ENCODE measurements at places on chromosomes 7 and 10.

GRCh38 chr10:14032406-14032998 is 298.2 kb downstream of the FRMD4A start:
- DNase-seq, result no peak

DNA sequence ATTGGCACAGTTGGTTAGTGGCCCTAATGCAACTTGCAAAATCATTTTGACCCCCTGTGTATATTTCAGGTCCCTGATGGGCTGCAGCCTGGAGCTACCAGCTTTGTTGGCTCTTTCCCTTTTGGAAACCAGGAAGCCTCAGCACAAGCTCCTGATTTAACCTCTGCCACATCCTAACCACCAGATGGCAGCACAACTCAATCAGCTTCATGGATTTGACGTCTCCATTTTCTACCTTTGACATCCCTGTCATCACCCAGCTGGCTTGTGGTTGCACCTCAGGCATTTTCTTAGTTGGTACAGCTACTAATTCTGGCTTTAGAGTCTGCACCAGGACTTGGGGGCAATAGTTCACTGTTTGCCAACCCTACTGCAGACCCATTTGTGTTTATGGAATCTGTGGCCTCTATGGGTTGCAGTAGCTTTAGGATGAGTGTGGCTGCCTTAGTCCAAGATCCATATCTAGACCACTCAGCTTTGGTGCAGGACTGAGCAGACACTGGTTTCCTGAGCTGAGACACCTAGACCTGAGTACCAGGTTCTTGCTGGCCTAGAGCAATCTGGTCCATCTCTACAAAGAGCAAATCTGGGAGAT is 456.2 kb downstream of the REEP3 start:
- peak; percentile 16 for DNase-seq

- no peak for DNase-seq
These were observed 10.0 kb downstream of the TMEM120A start for GRCh38 chr7:75984130-75985008.

GRCh38 chr10:103193107-103193819 is at the start of gene NT5C2:
Gene NT5C2, minus strand, starts transcription at chr10:103193272. Its CDS starts 18,314 bp downstream, at chr10:103174958.
- peak; percentile 69 for DNase-seq

DNA sequence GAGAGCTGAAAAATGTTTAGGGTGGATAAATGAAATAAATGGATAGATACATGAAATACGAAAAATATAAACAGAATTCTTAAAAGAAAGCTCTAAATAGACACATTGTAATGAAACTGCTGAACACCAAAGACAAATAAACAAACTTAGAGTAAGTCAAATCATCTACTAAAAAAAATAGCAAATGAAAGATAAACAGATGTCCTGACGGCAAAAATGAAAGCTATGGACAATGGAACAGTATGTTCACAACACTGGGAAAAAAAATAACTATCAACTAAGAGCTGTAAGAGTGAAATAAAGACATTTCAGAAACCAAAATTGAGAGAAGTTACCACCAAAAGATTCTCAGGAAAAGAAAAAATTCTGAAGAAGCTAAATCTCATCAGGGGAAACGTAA is 106.1 kb downstream of the SGMS1 start:
- no peak for DNase-seq

- peak; percentile 76 for DNase-seq
These were observed 18.0 kb downstream of the RNLS start for GRCh38 chr10:88565072-88565471.

GRCh38 chr7:149866779-149867447 is 6.9 kb upstream of the ATP6V0E2 start:
- DNase-seq, result peak; percentile 24

GRCh38 chr10:77392851-77393250 is 244.8 kb downstream of the KCNMA1 start:
- peak; percentile 96 for DNase-seq

DNA sequence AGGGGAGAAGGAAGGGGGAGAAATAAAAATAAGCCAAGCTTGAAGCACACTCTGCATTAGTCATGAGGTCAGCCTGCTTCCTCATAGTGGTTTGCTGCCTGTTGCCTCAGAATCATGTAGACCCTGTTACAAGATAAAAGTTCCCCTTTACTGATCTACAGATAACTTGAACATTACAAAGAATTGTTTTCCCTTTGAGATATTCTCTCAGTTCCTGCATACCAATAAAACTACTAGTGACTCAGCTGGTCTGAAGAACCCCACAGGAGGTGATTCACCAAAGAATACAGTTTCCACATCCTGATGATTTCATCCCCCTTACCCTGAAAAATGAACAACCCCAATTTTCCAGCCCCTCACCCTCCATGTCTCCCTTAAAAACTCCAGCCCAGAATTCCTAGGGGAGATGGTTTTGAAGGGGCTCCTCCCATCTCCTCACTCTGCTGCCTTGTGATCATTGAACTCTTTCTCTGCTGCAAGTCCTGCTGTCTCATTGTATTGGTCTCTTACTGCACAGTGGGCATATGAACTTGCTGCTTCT is 31.5 kb upstream of the NRP1 start:
- peak; percentile 97 for DNase-seq

DNA sequence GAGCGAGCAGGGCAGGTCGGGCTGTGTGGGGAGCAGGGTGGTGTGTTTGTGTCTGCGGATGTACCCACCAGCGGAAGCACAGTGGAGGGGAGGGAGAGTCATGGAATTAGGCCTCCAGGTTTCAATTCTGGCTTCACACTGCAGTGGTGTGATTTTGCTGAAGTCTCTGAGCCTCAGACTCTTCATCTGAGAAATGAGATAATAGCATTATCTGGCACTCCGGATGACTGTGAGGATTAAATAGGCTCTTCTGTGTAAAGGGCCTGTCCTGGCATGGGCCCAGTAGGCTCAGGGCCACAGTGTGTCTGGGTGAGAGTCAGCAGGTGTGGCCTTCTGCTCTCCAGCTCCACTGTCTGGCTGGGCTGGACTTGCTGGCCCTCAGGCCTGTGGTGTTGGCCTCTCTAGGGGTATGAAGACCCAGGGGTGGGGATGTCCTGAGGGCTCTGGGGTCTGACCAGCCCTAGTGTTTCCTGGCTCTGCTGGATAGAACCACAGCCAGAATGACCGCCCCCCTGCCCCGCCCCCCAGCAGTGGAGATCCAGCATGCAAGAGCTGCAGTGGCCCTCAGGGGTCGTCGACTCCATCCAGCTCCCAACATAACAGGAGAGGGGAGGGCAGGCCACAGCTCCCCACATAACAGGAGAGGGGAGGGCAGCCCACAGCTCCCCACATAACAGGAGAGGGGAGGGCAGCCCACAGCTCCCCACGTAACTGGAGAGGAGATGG is 178.6 kb downstream of the RPS24 start:
- DNase-seq, result peak; percentile 47

DNA sequence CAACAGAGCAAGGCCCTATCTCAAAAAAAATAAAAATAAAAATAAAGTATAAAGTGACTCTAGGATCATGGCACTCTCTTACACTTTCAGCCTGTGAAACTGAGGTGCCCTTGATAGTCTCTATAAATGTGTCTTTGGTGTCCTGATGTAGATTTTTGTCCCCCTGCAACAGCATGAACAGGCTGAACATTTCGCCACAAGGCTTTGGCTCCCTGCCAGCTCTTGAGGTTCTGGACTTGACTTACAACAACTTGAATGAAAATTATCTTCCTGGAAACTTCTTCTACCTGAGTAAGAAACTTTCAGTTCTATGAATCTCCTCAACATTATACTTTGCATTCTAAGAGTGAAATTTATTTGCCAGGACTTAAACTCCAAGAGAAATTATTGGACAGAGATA is 48.1 kb upstream of the BMS1 start:
- DNase-seq, result no peak

DNA sequence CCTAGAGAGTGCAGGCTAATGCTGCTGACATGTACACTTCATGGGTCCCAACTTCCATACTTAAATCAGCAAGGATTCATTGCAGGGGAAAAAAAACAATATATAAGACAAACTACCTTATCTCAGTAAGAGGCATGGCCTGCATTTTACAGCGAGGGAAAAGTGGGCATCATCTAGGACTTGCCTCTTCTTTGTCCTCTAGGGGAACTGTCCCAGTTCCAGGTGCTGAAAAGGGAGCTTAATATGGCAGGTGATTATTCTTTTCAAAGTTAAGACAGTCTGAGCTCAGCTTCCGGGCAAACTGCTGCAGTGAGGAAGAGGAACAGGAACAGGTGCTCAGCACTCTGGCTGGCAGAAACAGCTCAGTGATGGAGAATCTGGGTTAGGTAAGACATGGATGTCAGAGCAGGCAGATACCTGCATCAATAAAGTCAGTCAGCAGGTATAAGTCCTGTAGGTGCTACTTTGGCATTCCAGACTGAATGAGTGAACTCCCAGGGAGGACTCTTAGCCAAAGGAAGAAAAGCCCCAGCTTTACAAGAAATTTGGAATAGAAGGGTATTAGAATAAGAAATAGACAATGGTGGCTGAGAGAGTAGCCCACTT is 147.2 kb downstream of the TMEM178B start:
- no peak for DNase-seq

- no peak for DNase-seq
These were observed 4.9 kb downstream of the RADIL start for GRCh38 chr7:4878336-4879335.

- no peak for DNase-seq
These were observed 859.8 kb downstream of the LRMDA start for GRCh38 chr10:76291175-76291574.

GRCh38 chr7:23431702-23432199 is 38.5 kb downstream of the IGF2BP3 start:
- peak; percentile 24 for DNase-seq

- DNase-seq, result no peak
These were observed 213.7 kb upstream of the HABP2 start for GRCh38 chr10:113339121-113339520.

GRCh38 chr7:7173956-7174632 is 8.2 kb upstream of the C1GALT1 start:
- no peak for DNase-seq

DNA sequence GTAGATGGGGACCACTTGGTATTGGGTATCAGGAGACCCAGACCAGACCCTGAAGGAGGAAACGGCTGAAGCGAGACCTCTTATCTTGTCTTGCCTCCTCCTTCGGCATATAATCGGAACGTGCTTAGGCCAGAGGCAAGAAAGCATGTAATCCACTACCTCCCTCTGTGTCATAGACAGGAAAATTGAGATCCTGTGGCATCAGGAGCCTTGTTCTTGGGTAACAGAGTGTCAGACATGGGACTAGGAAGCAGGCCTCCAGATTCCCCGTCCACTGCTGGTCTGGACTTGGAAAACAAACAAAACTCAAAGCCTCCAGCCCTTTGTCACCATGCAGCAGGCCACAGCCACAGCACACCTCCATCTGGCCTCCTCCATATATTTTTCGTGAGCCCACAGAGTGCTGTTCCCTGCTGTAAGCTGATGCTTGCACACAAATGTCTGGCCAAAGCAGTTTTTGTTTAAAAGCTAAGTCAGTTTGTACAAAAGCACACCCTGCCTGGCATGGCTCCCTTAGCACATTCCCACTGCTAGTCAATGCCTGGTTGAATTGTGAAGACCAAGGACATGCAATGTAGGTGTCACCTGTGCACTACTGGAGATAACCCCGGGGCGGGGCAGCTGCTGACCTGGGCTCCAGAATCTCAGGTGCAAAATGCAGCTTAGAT is 510.9 kb downstream of the RPS24 start:
- peak; percentile 26 for DNase-seq

DNA sequence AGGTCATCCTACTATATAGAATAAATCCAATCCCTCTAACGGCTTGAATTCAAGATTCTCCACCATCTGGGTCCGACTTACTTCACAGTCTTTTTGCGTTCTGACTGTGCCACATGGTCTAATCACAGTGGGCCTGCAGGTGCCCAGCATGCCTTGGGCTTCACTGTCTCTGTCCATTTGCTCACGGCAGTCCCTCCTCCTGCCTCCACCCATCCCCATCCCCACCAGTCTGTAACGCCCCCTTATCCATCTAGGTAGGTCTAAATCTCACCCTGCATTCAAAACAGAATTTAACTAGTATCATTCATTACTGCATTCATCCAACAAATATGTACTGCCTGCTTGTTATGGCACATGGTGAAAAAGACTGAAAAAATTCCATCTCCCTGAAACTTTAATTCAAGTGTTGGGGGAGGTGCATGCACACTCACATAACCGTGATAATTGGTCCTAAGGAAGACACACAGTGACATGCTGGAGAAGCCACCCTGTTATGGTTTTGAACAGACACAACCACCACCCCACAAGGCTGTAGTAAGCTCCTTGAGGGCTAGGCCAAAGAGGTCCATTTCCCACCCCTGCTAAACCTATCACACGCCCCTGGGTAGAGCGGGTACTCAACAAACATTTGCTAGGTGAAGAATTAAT is 24.2 kb downstream of the SORBS1 start:
- no peak for DNase-seq

- DNase-seq, result no peak
These were observed 62.5 kb downstream of the GATA3 start for GRCh38 chr10:8116926-8117493.

GRCh38 chr7:3437467-3437866 is 136.4 kb downstream of the SDK1 start:
- DNase-seq, result no peak

- DNase-seq, result no peak
These were observed 161.2 kb downstream of the DNAJB6 start for GRCh38 chr7:157497744-157498651.

- peak; percentile 35 for DNase-seq
These were observed 4.4 kb upstream of the PDLIM1 start for GRCh38 chr10:95295031-95295755.

- no peak for DNase-seq
These were observed 52.9 kb downstream of the CYP26A1 start for GRCh38 chr10:93126483-93127052.

DNA sequence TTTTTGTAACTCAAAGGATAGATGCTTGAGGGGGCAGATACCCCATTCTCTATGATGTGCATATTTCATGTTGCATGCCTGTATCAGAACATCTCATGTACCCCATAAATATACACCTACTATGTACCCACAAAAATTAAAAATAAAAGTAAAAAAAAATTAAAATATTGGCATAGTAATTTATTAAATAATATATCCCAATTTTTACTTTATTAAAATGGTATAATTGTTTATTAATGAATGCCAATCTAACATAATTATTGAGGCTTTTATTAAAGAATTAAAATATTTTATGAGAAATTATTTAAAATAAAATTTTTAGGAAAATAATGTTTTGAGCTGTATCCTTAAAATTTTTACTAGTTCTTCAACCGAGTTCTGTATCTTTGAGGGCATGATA is 18.9 kb upstream of the HBP1 start:
- DNase-seq, result no peak
